ENCODE measurements at places on chromosomes 2 and 18. TPM values are rescaled to one million over a fixed set of nuclear protein-coding genes. Genes with fewer than 3 reads are reported as not detected.
A peak's percentile ranks its signal among the peaks of the same experiment; 100 is the strongest.

ZDBF2 gene
- total RNA-seq = 14.0 TPM

PSD4 gene
- total RNA-seq = 22.6 TPM

COBLL1 gene
- total RNA-seq = 146 TPM

OTX1 gene
- not detected for total RNA-seq

RAD51AP2 gene
- total RNA-seq = 0.24 TPM

GALNT13 gene
- 21.0 TPM for total RNA-seq

FBXO48 gene
- 0.83 TPM for total RNA-seq

EFHD1 gene
- 4.2 TPM for total RNA-seq

EPB41L3 gene
- total RNA-seq = 31.7 TPM

LBX2 gene
- total RNA-seq = 3.4 TPM

- no peaks in the 10 kb centered on the region for H3K36me3 ChIP-seq
- DNase-seq = no peak
- H3K4me1 ChIP-seq = no peaks in the 10 kb centered on the region
- H3K27me3 ChIP-seq = no peaks in the 10 kb centered on the region
- no peak overlapping the region for H3K27ac ChIP-seq
These were observed 1579.2 kb upstream of the PIK3C3 start for GRCh38 chr18:40375837-40376236.

GRCh38 chr18:79963658-79964329 is 649 bp upstream of the HSBP1L1 start:
- no peak for DNase-seq
- H3K27ac ChIP-seq = peak overlapping the region; percentile 96
- H3K4me1 ChIP-seq = peaks cover 20% of the 10 kb centered on the region
- no peak overlapping the region for H3K4me3 ChIP-seq

DNA sequence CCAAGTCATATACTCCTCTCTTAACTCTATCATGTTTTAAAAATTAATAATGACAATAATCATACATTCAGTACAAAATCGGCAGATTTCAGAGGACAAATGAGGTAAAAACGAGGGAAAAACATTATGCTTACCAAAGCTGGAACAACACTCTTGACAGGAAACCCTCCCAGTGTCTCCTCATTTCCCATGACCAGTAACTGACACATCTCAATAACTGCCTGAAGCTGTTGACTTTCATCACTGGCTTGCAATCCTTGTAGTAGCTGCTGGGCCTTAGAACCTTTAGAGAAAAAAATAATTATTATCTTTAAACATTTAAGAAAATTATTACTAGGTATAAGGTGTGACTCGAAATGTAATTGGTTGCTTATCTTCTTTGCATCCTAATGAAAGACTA is 103.6 kb downstream of the TRIP12 start:
- no peaks in the 10 kb centered on the region for H3K27me3 ChIP-seq
- H3K4me3 ChIP-seq = no peak overlapping the region
- no peak for DNase-seq
- H3K4me1 ChIP-seq = no peaks in the 10 kb centered on the region
- H3K36me3 ChIP-seq = no peaks in the 10 kb centered on the region
- H3K27ac ChIP-seq = no peak overlapping the region

DNA sequence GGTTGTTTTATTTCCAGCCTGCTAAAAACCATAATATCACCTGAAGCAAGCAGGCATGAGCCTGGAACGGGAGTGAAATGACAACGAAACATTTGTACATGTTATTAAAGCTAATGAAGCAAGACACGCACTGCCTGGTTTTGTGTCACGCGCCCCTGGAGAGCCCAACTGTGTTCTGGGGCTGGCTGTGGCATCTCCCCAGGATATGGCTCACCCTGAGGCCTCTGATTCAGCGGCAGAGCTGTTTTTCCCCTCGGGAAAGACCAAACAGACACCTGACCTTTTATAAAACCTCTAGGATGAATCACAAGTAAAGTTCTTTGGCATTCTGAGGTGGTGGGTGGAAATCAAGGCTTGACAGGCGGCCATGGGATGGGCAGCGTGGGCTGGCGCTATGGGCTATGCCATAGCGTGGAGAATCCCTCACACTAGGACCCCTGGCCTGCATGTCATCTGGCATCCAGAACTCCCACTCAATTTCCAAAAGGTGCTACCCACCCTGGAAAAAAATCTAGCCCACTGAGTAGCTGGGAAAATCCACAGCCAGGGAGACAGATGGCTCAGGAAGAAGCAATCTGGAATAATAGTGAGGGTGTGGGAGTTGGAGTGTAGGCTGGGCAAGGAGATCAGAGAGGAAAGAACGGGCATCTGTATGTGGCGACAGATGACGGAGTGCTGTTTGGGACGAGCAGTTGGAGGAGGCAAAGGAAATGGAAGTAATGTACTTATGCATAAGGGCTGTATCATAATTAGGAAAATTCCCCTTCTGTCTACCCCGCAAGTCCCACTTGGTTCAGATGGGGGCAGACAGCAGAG is 262.0 kb downstream of the AFF3 start:
- H3K27ac ChIP-seq = no peak overlapping the region
- H3K27me3 ChIP-seq = no peaks in the 10 kb centered on the region
- H3K36me3 ChIP-seq = no peaks in the 10 kb centered on the region
- H3K4me3 ChIP-seq = no peak overlapping the region
- DNase-seq = no peak
- peaks cover 23% of the 10 kb centered on the region for H3K4me1 ChIP-seq

DNA sequence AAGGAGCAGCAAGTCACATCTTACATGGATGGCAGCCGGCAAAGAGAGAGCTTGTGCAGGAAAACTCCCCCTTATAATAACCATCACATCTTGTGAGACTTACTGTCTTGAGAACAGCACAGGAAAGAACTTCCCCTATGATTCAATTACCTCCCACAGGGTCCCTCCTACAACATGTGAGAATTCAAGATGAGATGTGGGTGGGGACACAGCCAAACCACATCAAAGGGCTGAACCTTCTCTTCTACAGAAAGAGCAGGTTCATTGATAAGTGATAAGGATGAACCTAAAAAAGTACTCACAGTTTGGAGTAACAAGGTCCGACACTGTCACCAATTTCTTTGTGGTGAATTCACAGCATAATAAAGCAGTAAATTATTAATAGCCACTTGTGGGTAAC is 422.2 kb upstream of the FSIP2 start:
- no peaks in the 10 kb centered on the region for H3K36me3 ChIP-seq
- no peak overlapping the region for H3K27ac ChIP-seq

GRCh38 chr2:188285774-188286173 is 5.9 kb upstream of the GULP1 start:
- peaks cover 3% of the 10 kb centered on the region for H3K4me1 ChIP-seq
- no peaks in the 10 kb centered on the region for H3K27me3 ChIP-seq
- H3K36me3 ChIP-seq = no peaks in the 10 kb centered on the region
- no peak overlapping the region for H3K27ac ChIP-seq

- H3K27me3 ChIP-seq = no peaks in the 10 kb centered on the region
- no peaks in the 10 kb centered on the region for H3K4me1 ChIP-seq
- no peak for DNase-seq
- H3K36me3 ChIP-seq = no peaks in the 10 kb centered on the region
- no peak overlapping the region for H3K4me3 ChIP-seq
- no peak overlapping the region for H3K27ac ChIP-seq
These were observed 297.7 kb downstream of the PLCL1 start for GRCh38 chr2:198102120-198102519.

GRCh38 chr18:2417861-2418610 is 153.3 kb downstream of the METTL4 start:
- no peaks in the 10 kb centered on the region for H3K27me3 ChIP-seq
- no peaks in the 10 kb centered on the region for H3K4me1 ChIP-seq
- no peak for DNase-seq
- H3K27ac ChIP-seq = no peak overlapping the region
- H3K36me3 ChIP-seq = no peaks in the 10 kb centered on the region

GRCh38 chr18:13500227-13500865 is 226.0 kb downstream of the FAM210A start:
- H3K4me1 ChIP-seq = peaks cover 18% of the 10 kb centered on the region
- no peaks in the 10 kb centered on the region for H3K36me3 ChIP-seq
- H3K4me3 ChIP-seq = no peak overlapping the region
- DNase-seq = peak; percentile 73
- no peaks in the 10 kb centered on the region for H3K27me3 ChIP-seq

DNA sequence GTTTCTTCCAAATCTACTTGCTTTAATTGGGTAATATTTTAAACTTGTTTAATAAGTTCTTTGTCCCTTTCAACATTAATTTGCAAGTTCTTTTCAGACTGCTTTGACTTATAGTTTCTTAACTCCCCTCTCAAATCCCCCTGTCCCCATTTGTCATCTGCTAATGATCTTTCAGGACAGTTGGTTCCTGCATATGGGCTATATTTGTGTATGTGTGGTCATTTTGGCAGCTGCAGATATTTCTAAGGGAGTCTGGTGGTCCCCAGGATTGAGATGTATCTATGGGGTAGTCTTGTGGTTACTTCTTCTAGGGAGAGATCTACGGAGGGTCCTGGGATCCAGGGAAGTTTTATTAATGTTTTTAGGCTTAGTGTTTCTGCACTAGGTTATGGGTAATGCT is 120.6 kb upstream of the SP3 start:
- H3K4me1 ChIP-seq = no peaks in the 10 kb centered on the region
- no peaks in the 10 kb centered on the region for H3K27me3 ChIP-seq
- no peaks in the 10 kb centered on the region for H3K36me3 ChIP-seq
- no peak overlapping the region for H3K4me3 ChIP-seq

GRCh38 chr2:88874063-88874657 is 182.7 kb downstream of the RPIA start:
- H3K4me3 ChIP-seq = no peak overlapping the region
- H3K27ac ChIP-seq = no peak overlapping the region
- H3K4me1 ChIP-seq = no peaks in the 10 kb centered on the region

- H3K27me3 ChIP-seq = no peaks in the 10 kb centered on the region
- no peak for DNase-seq
- H3K4me1 ChIP-seq = no peaks in the 10 kb centered on the region
- H3K36me3 ChIP-seq = no peaks in the 10 kb centered on the region
- no peak overlapping the region for H3K27ac ChIP-seq
These were observed 366.2 kb upstream of the LRRTM1 start for GRCh38 chr2:80670763-80671162.

DNA sequence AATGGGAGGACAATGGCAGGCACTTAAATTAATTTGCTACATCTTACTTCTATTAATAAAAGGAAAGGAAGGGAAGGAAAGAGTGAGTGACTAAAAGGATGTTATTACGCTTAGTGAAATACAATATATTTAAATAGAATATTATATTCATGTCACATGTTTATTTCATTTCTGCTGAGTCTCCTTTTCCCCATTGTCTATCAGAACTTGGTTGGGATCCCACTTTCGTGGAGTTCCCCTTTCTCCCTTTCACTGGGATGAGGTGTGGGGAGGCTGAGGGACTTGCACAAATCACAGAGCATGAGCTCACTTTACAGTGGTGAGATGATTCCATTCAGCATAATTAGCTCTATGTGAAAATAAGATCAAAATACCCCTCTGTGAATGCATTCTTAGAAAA is 730.6 kb downstream of the TSN start:
- no peaks in the 10 kb centered on the region for H3K27me3 ChIP-seq
- no peak overlapping the region for H3K27ac ChIP-seq
- H3K4me3 ChIP-seq = no peak overlapping the region
- no peaks in the 10 kb centered on the region for H3K4me1 ChIP-seq
- no peaks in the 10 kb centered on the region for H3K36me3 ChIP-seq

DNA sequence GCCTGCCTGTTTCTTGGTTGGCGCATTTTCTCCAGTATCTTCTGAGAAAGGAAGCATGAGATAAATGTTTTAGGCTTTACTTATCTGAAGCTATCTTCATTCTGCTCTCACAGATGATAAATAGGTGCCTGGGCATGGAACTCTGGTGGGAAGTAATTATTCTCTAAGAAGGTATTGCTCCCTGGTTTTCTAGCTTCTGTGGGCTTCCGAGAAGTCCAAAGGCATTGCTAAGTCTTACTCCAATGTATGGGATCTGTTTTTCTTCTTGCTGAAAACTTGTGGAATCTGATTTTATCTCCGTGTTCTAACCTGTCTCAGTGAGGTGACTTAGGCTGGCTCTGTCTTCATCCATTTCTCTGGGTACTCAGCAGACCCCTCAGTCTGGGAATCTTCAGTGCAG is 224.4 kb upstream of the HS6ST1 start:
- no peak overlapping the region for H3K4me3 ChIP-seq
- no peaks in the 10 kb centered on the region for H3K27me3 ChIP-seq
- no peak for DNase-seq

- H3K27me3 ChIP-seq = no peaks in the 10 kb centered on the region
- H3K4me1 ChIP-seq = peaks cover 18% of the 10 kb centered on the region
- no peaks in the 10 kb centered on the region for H3K36me3 ChIP-seq
- H3K27ac ChIP-seq = peak overlapping the region; percentile 34
- no peak overlapping the region for H3K4me3 ChIP-seq
- DNase-seq = no peak
These were observed 17.8 kb downstream of the MTCL1 start for GRCh38 chr18:8722946-8723820.

- DNase-seq = no peak
- H3K4me3 ChIP-seq = no peak overlapping the region
- H3K27ac ChIP-seq = no peak overlapping the region
- no peaks in the 10 kb centered on the region for H3K4me1 ChIP-seq
- H3K36me3 ChIP-seq = no peaks in the 10 kb centered on the region
These were observed 27.6 kb downstream of the ANKMY1 start for GRCh38 chr2:240530181-240530580.

GRCh38 chr2:74702001-74702715 is 48.1 kb downstream of the SEMA4F start:
- no peak overlapping the region for H3K4me3 ChIP-seq

DNA sequence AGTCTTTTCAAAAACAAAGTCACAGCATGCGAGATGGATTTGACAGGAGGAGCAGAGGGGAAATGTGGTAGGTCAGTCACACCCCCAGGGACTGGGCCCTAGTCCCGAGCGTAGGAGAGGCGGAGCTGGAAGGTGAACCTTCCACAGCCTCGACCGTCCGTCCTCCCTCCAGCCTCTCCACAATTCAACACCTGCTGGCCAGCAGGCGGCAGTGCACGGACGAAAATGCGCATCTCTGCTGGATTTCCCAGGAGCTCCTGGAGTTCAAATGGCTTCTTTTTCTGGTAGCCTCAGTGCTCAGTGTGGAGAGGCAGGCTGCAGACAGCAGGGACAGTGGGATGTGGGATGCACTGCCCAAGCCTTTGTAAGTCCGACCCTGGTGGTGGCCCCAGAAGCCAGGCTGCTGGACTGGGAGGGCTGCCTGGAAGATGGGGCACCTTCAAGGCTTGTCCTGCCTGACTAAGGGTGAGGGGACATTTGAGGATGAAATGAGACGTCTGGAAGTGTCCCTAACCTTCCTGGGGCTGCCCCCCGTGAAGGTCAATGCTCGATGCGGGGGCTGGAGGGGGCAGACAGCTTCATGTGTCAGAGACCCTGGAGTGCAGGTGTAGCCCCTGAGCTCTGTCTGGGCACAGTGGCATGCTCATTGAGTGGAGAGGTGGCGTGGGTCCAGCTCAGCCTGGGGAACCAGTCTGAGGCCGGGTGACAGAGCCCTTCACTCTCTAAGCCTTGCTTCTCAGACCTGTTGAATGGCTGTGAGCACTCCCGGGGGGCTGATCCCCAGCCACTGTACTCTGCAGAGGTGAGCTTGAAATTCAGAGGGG is 189.5 kb downstream of the TFCP2L1 start:
- H3K27ac ChIP-seq = no peak overlapping the region
- no peaks in the 10 kb centered on the region for H3K4me1 ChIP-seq
- H3K4me3 ChIP-seq = no peak overlapping the region
- H3K27me3 ChIP-seq = no peaks in the 10 kb centered on the region
- peak; percentile 86 for DNase-seq

GRCh38 chr2:69428981-69429380 is 8.3 kb downstream of the NFU1 start:
- no peak overlapping the region for H3K4me3 ChIP-seq
- DNase-seq = no peak
- no peaks in the 10 kb centered on the region for H3K36me3 ChIP-seq

GRCh38 chr2:6919901-6920742 is 2.9 kb downstream of the RNF144A start:
- no peaks in the 10 kb centered on the region for H3K27me3 ChIP-seq
- H3K36me3 ChIP-seq = no peaks in the 10 kb centered on the region
- H3K4me1 ChIP-seq = peaks cover 11% of the 10 kb centered on the region

GRCh38 chr18:74791501-74792194 is 194.0 kb downstream of the ZNF407 start:
- H3K27me3 ChIP-seq = no peaks in the 10 kb centered on the region
- H3K4me1 ChIP-seq = peaks cover under 1% of the 10 kb centered on the region
- DNase-seq = no peak
- H3K27ac ChIP-seq = no peak overlapping the region
- H3K4me3 ChIP-seq = no peak overlapping the region
